Activated naive CD8-positive, alpha-beta T cell treated with anti-CD3 and anti-CD28 coated beads, Interleukin-2, amount 10 ng/mL, durations not matched to agents 7 days and 5 days (primary cell): ENCODE measurements at places on chromosomes 4 and X. TPM values are rescaled to one million over a fixed set of nuclear protein-coding genes. Genes with fewer than 3 reads are reported as not detected.

- peaks cover 8% of the 10 kb centered on the region for H3K4me1 ChIP-seq
- DNase-seq: no peak
- H3K27ac ChIP-seq: no peak overlapping the region
- H3K36me3 ChIP-seq: peaks cover 21% of the 10 kb centered on the region
- no peaks in the 10 kb centered on the region for H3K27me3 ChIP-seq
- no peak overlapping the region for H3K4me3 ChIP-seq
Observed at GRCh38 chr4:122167369-122167768, 15.2 kb downstream of the BLTP1 start.

- no peaks in the 10 kb centered on the region for H3K36me3 ChIP-seq
- H3K4me3 ChIP-seq: no peak overlapping the region
- no peak overlapping the region for H3K27ac ChIP-seq
- DNase-seq: no peak
Observed at GRCh38 chr4:83947125-83947829, 411.4 kb downstream of the GPAT3 start.

GRCh38 chr4:153159016-153159415 lies 45.2 kb upstream of the TRIM2 start:
- no peaks in the 10 kb centered on the region for H3K36me3 ChIP-seq
- peaks cover 10% of the 10 kb centered on the region for H3K27me3 ChIP-seq
- DNase-seq: no peak
- no peak overlapping the region for H3K27ac ChIP-seq
- H3K4me3 ChIP-seq: no peak overlapping the region
- peaks cover 10% of the 10 kb centered on the region for H3K4me1 ChIP-seq

DNA sequence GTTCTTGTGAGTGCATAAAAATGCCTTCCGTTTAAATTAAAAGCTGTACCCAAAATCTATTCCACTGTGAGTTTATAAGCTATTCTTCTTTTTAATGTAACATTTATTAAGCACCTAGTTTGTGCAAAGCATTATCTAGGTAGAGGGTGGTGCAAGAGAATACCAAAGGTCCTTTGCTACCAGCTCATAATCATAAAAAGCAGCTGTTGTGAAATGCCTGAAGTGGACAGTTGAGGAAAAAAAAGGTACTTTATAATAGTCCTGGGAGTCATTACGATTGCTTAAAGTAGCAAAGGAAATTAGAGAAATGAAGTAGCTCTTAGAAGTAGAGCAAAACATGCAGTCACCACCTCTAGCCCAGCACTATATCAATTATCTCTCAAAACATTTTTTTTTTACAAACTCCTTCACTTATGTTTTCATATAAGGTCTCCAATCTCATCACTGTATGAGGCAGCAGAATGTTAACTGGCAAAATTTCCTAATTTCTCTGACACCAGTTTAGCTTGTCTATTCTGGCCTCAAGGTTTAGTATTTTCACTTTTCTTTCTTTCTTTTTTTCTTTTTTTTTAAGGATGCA lies 2.1 kb downstream of the MBNL3 start:
- H3K27me3 ChIP-seq: no peaks in the 10 kb centered on the region
- no peaks in the 10 kb centered on the region for H3K36me3 ChIP-seq
- H3K4me1 ChIP-seq: peaks cover 29% of the 10 kb centered on the region
- no peak for DNase-seq
- H3K4me3 ChIP-seq: peak overlapping the region; percentile 99

GRCh38 chrX:53088136-53088974 lies 5.6 kb upstream of the KANTR start:
- H3K27me3 ChIP-seq: no peaks in the 10 kb centered on the region
- H3K27ac ChIP-seq: peak overlapping the region; percentile 86
- peak overlapping the region; percentile 87 for H3K4me3 ChIP-seq

GRCh38 chrX:38311743-38312142 lies 15.6 kb downstream of the RPGR start:
- no peak overlapping the region for H3K4me3 ChIP-seq
- DNase-seq: no peak
- H3K4me1 ChIP-seq: no peaks in the 10 kb centered on the region
- H3K27me3 ChIP-seq: no peaks in the 10 kb centered on the region
- no peak overlapping the region for H3K27ac ChIP-seq

- DNase-seq: no peak
- no peak overlapping the region for H3K27ac ChIP-seq
- peaks cover 3% of the 10 kb centered on the region for H3K36me3 ChIP-seq
- no peaks in the 10 kb centered on the region for H3K4me1 ChIP-seq
Observed at GRCh38 chrX:42751573-42751972, 26.4 kb downstream of the PPP1R2C start.

DNA sequence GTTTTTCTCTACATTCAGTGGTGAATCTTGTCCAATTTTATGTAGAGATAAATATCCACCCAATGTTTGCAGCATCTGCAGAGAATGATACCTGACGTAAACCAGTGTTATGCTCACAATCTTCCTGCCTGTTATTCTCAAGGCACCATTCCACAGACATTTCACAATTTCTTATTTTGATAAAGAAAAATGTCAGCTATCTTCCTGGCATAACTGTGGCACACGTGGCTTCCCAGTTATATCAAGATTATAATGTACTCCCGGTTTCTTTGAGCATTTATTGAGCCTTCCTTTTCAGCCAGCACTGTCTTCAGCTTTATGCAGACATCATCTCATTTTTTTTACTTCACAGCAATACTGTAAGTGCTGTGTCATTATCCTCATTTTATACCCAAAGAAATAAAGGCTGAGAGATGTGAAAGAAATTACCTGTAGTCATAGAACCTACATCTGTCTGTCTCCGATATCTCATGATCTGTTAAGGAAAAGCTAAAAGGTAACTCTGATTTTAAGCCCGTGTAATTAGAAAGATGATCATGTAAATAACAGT lies 1300.8 kb upstream of the TENM3 start:
- H3K36me3 ChIP-seq: no peaks in the 10 kb centered on the region
- no peak for DNase-seq
- no peaks in the 10 kb centered on the region for H3K4me1 ChIP-seq

DNA sequence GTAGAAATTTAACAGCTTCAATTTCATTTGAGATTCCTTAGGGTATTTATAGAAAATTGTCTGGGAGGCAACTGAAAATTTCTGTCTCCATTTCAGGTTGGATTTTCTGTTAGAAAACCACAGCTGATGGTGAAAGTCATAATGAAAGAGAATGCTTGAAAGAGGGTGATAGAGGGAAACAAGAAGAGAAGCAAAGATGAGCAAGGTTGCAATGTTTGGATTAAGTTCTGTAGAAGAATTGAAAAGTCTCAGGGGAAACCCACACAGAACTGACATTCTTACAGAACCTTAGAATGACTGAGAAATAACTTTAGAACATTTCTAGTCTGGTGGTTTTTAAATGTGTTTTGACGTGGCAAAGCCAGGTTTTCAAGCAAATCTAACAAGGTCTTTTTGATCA lies 14.7 kb downstream of the GBA3 start:
- DNase-seq: no peak
- H3K4me3 ChIP-seq: no peak overlapping the region
- no peaks in the 10 kb centered on the region for H3K4me1 ChIP-seq
- H3K27me3 ChIP-seq: no peaks in the 10 kb centered on the region

GRCh38 chrX:10387011-10387410 lies 230.2 kb downstream of the CLCN4 start:
- no peak for DNase-seq
- no peaks in the 10 kb centered on the region for H3K36me3 ChIP-seq
- H3K27me3 ChIP-seq: no peaks in the 10 kb centered on the region
- H3K27ac ChIP-seq: no peak overlapping the region

GRCh38 chr4:31187979-31188378 lies 467.8 kb downstream of the PCDH7 start:
- no peaks in the 10 kb centered on the region for H3K4me1 ChIP-seq
- no peak overlapping the region for H3K4me3 ChIP-seq
- H3K27ac ChIP-seq: no peak overlapping the region
- no peak for DNase-seq
- no peaks in the 10 kb centered on the region for H3K36me3 ChIP-seq

DNA sequence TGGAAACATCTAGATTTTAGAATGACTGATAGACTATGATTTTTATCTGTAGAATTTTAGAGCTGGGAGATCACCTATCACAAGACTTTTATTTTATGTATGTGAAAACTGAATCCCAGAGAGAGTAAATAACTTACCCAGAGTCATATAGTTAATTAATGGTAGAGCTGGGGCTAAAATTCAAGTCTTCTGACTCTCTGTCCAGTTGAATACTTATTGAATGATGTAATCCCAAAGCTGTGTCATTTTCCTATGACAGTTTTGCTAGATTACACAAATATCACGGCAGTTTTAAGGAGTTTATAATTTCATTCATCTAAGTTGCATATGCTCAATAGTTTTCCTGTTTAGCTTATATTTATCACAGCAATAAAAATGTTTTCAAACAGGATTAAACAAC lies 6.7 kb downstream of the NRK start:
- H3K36me3 ChIP-seq: no peaks in the 10 kb centered on the region
- no peaks in the 10 kb centered on the region for H3K27me3 ChIP-seq
- no peak overlapping the region for H3K4me3 ChIP-seq
- DNase-seq: no peak
- no peaks in the 10 kb centered on the region for H3K4me1 ChIP-seq

DNA sequence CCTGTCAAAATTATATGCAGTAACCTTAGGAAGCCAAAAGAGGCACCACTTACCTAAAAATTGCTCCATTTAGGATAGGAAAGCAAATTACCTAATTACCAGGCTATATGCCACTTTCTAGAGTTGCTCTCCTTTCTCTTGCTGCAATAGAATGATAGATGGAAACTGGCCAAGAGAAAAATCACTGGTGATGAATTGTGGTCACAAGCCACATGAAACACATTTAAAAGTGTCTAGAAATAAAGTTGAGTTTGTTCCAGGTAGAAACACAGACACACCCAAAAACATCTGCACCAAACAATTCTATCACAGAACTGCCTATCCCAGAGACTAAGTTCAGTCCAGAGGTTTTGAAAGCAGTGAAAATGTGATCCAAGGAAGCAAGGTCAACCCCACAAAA lies 337.7 kb downstream of the PCDH19 start:
- H3K4me1 ChIP-seq: no peaks in the 10 kb centered on the region
- no peaks in the 10 kb centered on the region for H3K36me3 ChIP-seq
- H3K4me3 ChIP-seq: no peak overlapping the region
- H3K27me3 ChIP-seq: no peaks in the 10 kb centered on the region
- H3K27ac ChIP-seq: no peak overlapping the region

ENPP6 gene
- total RNA-seq: 1.5 TPM

SYN1 gene
- total RNA-seq: 0.37 TPM

TLL1 gene
- total RNA-seq: not detected

SYTL4 gene
- total RNA-seq: not detected

ZNF711 gene
- total RNA-seq: 0.34 TPM

DUX4 gene
- not detected for total RNA-seq

PAGE4 gene
- not detected for total RNA-seq

GAGE12F gene
- not detected for total RNA-seq

CXCR3 gene
- 107 TPM for total RNA-seq

FAAH2 gene
- total RNA-seq: 3.0 TPM
